ENCODE measurements at places on chromosomes 11 and 22.

DNA sequence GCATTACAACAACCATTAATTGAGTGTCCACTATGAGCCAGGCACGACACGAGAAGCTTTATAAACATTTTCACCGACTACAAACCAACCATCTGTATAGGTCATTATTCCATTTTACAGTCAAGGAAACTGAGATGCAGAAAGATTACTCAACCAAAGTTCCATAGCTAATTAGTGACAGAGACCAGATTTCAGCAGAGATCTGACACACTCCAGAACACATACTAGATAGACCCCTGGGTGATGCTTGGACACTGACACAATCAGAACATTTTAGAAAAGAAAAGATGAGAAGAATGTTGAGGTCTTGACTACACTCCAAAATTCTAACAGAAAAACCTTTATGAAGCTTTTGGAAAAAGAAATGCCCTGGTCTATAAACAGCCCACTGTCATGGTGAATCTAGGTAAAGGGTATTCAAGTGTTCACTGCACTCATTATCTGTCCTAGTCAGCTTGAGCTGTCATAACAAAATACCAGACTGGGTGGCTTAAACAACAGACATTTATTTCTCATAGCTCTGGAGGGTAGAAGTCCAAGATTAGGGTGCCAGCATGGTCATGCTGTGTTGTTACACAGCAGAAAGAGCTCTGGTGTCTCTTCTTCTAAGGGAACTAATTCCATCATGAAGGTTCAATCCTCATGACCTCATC is 89.0 kb downstream of the RELT start:
- no peak for DNase-seq

DNA sequence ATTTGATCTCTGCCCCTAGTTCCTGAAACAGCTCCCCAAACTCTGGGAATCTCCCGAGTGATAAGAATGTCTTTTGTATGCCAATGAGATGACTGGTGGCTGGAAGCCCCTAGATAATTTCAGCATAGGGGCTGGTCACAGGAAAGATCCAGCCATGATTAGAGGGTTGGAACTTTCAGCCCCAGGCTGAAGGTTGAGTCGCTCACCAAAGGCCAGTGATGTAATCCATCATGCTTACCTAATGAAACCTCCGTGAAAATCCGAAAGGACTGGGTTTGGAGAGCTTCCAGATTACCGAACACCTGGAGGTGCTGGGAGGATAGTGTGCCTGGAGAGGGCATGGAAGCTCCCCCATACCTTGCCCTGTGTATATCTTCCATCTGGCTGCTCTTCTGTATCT is 26.0 kb downstream of the LRRC32 start:
- no peak for DNase-seq

- no peak for DNase-seq
Measured at GRCh38 chr11:24567380-24567779, 70.5 kb downstream of the LUZP2 start.

DNA sequence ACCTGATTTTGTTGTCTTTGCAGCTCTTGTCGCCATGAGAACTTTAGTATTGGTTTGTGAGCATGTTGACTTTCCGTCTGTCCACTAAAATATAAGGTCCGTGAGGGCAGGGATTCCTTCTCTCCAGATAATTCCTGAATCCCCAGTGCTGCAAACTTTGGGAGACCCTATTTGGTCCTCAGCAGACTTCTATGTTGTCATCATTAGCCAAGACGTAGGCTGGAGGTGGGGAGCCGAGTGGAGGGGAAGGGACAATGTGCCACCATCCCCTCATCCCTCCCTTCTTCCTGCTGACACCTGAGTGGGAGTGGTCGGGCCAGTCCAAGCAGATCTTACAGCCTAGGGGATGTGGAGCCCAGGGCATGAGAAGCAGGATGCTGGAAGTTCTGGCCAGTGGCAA is 690.6 kb downstream of the TBC1D22A start:
- no peak for DNase-seq

GRCh38 chr11:6498121-6498520 is 1.0 kb downstream of the DNHD1 start:
- DNase-seq = no peak

- no peak for DNase-seq
Measured at GRCh38 chr11:33912405-33913361, 20.8 kb upstream of the LMO2 start.

DNA sequence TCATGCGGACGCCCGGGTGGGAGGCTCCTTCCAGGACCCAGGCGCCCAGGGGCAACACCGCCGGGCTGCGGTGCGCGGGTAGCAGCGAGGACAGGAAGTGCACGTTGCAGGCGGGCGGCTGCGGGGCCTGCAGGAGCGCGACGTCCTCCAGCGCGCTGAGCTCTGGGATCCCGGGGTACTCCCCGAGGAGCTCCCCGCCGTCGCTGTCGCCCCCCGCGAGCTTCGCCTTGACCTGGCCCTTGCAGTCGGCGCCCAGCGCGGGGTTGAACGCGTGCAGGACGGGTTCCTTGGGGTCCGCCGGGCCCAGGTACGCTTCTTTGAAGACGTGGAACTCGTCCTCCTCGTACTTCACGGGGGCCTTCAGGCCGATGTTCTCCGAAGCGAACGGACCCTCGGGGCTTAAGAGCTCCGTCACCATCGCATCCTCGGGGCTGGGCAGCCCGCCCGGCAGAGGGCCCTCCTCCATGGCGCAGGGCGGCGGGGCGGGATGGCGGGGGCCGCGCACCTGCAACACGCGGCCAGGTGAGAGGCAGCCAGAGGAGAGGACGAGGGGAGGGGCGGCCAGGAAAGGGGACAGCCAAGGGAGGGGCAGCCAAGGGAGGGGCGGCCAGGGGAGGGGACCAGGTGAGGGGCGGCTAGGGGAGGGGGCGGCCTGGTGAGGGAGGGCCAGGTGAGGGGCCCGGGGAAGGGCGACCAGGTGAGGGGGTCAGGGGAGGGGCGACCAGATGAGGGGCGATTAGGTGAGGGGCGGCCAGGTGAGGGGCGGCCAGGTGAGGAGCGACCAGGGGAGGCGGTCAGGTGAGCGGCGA is 921 bp downstream of the TESMIN start:
- no peak for DNase-seq

- DNase-seq = no peak
Measured at GRCh38 chr22:20027966-20028854, 7.3 kb downstream of the TANGO2 start.

DNA sequence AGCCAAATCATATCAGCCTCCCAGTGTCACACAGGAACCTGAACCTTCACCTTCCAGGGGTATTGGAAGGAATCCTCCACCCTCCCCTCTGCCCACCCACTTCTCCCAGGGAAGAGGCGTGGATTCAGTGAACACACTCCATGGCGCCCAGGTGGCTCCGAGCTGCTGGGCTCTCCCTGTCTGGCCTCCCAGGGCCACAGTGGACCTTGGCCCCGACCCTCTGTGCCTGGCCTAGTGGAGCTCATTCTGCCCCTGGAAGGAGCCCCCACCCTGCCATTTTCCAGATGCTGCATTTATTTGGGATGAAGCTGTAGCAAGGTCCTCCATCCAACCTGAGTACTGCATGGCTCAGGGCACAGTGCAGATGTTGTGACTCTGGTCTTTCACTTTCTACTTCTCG is 1340.1 kb downstream of the TBC1D22A start:
- DNase-seq = no peak

DNA sequence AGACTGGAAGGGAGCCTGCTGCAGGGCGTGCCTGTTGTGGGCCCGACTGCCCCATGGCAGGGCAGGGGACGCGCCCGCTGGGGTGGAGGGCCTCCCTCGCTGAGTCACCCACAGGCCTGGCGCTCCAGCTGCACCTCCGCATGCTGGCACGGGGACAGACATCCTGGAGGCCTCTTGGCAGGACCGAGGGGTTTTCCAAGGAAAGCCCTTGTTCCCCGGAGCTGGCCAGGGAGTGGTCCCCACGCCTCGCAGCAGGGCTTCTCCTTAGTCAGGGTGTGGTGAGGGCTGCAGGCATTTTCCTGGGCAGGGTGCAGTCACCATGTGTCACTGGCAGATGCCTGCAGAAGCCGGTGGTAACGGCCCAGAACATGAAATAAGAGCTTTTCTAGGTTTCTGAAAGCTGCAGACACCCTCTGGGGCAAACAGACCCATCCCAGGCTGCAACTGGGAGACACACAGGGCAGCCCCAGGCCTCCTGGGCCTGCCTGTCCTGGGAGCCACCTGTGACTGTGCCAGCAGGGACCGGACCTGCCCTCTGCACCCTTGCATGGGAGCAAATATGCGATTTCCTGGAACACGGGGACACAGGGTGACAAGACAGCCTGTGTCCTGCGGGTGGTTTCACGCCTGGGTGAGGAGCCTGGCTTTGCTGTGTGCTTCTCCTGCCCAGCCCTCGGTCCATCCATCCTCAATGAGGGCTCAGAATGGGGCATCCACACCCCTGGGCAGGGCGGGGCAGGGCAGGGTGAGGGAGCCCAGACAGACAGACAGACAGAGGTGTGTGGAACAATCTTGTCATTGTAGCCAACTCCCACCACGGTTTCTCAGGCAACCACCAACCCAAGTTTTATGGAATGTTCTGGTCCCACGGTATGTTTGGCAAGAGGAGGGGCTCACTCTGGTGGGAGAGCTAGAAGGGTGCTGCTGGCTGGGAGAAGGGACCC is 43.2 kb upstream of the FADD start:
- no peak for DNase-seq

DNA sequence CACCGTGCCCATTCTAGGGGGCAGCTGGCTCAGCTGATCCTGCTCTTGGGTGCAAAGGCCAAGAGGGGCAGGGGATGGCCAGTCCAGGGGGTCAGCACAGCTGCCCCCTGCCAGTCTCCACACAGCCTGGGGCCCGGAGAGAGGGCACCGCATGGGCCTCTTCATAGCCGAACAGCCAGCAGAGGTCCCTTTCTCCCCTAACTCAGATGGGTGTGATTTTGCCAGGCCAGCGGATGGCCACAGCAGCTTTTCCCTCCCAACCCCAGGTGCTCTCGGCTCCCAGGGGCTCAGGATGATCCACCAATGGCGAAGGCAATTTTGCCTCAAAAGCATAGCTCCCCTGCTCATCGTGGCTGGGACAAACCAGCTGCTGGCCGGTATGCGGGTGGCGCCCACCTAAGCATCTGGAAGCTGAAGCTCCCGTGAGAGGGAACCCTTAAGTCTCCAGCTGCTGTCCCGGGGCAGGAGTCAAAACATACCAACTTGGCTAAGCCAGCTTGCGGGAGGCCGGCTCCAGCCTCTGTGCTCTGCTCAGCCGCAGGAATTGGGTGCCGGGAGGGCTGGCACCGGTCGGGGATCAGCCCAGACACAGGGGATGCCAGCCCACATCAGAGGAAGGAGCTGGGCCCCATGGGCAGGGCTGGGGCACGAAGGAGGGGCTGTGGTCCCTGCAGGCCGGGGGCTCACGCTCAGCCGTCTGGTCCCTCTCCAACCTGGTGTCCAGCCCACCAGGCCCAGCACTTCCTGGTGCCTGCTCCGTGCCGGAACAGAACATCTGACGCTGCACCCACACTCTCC is 30.5 kb upstream of the GNB1L start:
- no peak for DNase-seq

DNA sequence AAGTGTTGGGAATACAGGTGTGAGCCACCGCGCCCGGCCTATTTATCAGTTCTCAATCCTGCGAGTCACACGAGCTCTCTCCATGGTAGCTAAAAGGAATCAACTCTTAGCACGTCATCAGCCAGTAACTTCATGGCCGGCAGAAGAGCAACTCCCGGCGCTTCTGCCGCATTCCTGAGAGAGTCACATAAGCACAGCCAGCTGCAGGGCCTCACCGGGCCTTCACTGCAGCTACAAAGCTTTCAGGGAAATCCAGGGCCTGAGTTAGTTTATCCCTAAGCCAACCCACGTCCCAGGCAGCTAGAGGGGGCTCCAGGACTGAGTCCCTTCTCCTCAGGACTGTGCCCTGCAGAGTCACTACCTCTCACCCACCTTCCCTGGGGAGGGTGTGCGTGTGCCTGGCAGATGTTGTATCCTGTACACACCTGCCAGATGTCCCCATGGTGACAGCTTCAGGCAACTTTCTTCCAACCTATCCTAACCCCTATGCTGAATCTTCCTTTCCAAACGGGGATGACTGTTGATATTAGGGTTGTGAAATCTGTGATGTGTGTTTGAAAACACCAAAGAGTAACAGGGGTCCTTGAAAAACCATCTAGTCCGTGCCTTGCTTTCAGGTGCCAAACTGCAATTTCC is 45.9 kb upstream of the ARFGAP3 start:
- DNase-seq = no peak

DNA sequence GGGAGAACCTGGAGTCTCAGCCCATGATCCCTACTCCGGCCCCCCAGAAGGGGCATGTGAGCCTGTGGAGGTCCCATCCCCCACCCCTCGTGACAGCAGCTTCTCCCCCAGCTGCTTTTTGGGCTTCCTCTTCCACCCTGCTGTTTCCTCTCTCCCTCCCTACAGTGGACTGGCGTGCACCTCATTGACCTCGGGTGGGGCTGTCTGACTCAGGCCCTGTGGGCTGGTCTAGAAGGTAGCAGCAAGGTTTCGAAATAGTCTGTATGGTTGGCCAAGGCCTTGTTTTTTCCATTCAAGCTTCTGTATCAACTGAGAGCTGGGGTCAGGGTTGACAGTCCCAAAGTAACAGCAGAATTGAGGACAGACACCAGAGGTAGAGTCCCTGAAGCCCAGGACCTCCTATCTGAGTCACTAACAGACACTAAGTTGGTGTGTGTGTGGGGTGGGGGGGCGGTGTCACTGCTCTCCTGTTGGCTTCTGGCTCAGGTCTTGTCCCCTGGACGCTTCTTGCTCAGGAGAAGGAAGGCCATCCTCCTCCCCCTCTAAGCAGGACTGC is 7.7 kb downstream of the SLC37A2 start:
- DNase-seq = no peak

- no peak for DNase-seq
Measured at GRCh38 chr11:123479048-123479837, 49.2 kb downstream of the GRAMD1B start.

GRCh38 chr22:49305214-49305965 is 522.3 kb downstream of the BRD1 start:
- DNase-seq = no peak

GRCh38 chr11:93525601-93526345 is 17.4 kb downstream of the SMCO4 start:
- DNase-seq = no peak

- no peak for DNase-seq
Measured at GRCh38 chr11:111634981-111635705, 32.9 kb downstream of the SIK2 start.

GRCh38 chr11:28743061-28743550 is 634.9 kb downstream of the METTL15 start:
- no peak for DNase-seq

DNA sequence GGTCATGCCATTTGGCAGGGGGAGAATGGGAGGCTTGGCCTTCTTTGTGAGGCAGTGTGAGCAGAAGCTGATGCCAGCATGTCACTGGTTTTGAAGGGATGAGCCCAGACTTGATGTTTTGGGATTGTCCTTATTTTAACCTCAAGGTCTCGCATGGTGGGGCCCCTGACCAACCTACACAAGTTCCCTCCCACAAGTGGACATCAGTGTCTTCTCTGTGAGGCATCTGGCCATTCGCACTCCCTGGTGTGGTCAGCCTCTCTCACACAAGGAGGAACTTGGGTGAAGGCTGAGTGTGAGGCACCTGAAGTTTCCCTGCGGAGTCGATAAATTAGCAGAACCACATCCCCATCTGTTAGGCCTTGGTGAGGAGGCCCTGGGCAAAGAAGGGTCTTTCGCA is 59.8 kb downstream of the TIMP3 start:
- DNase-seq = no peak

- DNase-seq = no peak
Measured at GRCh38 chr11:1913271-1914060, 6.0 kb upstream of the TNNT3 start.

- DNase-seq = no peak
Measured at GRCh38 chr11:47378836-47379170, 456 bp upstream of the SPI1 start.

GRCh38 chr11:17431139-17431538 is 42.7 kb upstream of the KCNJ11 start:
- DNase-seq = no peak

GRCh38 chr11:105769627-105770026 is 159.8 kb downstream of the GRIA4 start:
- DNase-seq = no peak

All from esophagus squamous epithelium (tissue), 5 donors.